ENCODE measurements at places on chromosomes 2 and 18.
A peak's percentile ranks its signal among the peaks of the same experiment; 100 is the strongest.

- DNase-seq, result no peak
These were observed 18.6 kb downstream of the TSPYL6 start for GRCh38 chr2:54237428-54237827.

DNA sequence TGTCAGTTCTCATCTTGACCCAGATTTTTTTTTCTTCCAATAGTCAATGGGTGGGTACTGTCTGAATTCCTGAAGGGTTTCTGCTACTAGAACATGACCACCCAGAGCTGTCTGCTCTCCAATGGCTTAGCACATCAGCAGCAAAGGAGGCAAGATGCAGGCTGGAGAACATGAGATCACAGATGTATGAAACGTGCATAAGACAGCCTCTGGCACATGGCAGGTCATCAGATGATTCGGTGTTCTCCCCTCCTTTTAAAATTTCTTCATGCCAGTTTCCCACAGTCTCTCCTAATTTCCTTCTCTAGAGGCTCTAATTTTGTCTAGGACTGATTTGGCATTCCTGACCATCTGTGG lies 359.3 kb upstream of the TNP1 start:
- DNase-seq, result no peak

DNA sequence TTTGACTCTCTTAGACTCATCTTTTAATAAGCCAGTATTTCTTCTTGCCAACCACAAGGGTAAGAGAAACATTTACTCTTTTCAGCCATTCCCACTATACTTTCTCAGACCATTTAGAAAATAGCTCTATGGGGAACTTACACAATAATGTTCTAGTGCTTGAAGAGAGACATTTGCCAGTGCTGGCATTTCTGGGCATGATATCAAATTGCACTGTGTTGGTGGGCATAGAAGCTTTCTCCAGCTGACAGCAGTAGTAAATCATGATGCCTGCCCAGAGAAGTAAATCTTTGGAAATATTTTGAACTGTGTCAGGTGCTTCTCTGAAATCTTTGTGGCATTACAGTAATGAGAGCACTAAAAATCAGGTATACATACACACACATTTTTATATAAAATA lies 346.6 kb downstream of the CBLN2 start:
- no peak for DNase-seq

- DNase-seq, result no peak
These were observed 964 bp downstream of the ZBTB7C start for GRCh38 chr18:48408111-48408726.

DNA sequence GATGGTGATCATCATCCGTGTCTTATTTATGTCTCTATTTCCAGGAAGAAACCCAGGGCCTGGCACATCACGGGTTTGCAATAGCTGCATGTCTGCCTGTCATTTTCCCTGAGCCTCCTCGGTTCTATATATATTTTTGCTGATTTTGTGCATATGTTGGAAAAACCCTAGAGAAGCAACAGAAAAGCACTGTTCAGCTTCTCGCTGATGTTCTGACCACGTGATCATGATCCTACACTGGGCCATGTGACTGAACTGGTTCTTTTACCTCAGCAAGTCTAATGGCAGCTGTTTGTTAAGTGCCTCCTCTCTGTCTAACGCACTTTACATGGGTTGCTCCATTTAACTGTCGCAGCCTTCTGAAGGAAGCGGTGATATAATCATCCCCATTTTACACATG lies 71.3 kb downstream of the CMPK2 start:
- DNase-seq, result no peak

DNA sequence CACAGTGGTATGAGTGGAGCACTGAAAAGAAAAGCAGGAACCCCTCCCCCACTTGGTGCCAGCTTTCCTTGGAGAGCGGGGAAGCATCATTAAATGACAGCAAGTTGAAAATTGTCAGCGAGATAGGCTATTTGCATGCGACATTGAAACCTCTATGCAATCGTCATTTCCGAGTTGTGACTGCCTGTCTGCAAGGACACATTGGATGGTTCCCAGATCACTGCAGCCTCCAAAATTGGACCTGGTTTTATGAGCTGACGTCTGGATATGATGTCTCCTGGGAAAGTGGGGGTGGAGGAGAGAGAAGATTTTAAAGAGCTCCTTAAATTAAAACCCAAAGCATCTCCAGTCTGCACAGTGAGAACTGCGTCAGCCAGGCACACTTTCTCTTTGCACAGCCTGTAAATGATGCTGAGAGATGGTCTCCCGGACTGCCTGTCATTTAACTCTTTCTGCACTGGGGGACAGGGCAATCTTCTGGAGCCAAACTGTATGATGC lies 57.8 kb upstream of the KIF5C start:
- DNase-seq, result peak; percentile 20

GRCh38 chr2:11987151-11987550 lies 240.7 kb downstream of the LPIN1 start:
- no peak for DNase-seq

DNA sequence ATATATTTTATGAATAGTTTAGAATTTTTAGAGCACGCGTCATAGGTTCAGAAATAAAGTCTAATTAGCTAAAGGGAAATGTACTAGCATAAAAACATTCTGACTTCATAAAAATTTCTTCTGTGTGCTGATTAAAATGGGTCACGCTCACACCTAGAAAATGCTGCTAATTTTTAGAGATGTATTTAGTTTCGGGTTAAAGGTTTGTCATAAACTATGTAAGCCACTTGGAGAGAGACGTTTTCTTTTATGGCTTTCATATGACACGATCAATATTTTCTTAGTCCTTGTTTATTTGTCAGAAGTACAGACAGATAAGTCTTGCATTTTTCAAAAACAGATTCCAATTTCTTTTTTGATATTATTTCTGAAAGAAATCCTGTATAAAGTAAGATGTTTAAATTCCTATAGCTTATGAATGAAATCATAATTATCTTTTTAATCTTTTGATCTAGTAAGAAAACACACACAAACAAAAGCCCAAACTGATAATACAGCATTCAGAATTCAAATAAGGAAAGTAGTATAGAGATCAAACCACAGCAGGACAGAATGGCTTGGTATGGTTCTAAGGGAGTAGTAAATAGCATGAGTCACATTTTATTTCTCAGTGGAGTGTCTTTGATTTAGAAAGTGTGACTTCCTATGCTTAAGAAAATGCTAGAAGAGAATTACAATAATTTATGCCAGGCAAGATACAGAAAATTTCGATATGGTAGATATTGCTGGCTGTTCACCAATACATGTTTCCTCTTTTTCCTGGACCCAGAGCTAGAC lies 236.6 kb downstream of the GPD2 start:
- DNase-seq, result no peak

- DNase-seq, result no peak
These were observed 25.2 kb downstream of the SIX2 start for GRCh38 chr2:44983836-44984604.

- DNase-seq, result no peak
These were observed 13.5 kb downstream of the CCL20 start for GRCh38 chr2:227827143-227827542.

- DNase-seq, result no peak
These were observed 29.2 kb downstream of the AGAP1 start for GRCh38 chr2:235523021-235523420.

All from uterus (tissue), 4 donors.